ENCODE measurements at places on chromosomes 5 and 9.

GRCh38 chr9:93301911-93302541, 118.1 kb downstream of the WNK2 start:
- DNase-seq: no peak

DNA sequence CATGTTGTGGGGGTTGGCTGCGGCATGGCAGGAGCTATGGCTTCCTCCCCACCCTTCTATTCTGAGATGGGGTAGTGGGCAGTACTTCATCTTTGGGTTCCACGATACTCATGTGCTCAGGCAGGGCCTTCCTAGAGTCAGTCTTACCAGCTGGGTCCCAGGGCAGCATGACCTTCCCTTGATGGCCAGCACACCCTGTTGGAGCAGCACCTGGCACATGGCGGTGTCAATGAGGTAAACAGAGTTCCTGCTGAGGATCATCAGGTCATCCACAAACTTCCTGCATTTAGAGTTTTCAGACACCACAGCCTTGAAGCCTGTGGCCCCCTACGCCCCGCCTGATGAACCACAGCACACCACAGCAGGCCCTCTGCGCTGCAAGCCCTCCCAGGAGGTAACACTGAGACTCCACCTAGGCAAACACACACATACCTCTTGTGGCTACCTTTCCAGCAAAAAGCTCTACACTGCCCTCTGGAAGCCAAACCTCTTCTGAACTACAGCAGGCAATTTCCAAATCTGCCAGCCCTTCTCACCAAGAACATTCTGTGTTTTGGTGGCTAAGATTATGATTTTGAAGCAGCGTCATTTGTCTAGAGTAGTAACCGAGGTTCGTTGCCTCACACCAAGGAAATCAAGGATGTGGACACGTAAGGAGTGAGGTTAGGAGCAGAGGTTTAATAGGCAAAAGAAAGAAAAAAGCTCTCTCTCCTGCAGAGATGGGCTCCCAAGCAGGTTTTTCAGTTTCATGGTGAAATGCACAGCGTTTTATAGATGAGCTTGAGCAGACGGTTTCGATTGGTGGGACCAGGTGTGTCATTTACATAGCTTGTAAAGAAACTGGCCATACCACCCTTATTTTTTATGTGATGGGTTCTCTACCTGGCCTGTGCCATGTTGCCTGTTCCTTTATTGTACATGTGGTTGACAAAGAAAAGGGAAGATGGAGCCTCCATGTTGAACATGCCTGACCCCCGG, 20.3 kb upstream of the TMEM174 start:
- DNase-seq: no peak

- DNase-seq: no peak
Measured at GRCh38 chr5:142221091-142221860, 103.5 kb downstream of the SPRY4 start.

DNA sequence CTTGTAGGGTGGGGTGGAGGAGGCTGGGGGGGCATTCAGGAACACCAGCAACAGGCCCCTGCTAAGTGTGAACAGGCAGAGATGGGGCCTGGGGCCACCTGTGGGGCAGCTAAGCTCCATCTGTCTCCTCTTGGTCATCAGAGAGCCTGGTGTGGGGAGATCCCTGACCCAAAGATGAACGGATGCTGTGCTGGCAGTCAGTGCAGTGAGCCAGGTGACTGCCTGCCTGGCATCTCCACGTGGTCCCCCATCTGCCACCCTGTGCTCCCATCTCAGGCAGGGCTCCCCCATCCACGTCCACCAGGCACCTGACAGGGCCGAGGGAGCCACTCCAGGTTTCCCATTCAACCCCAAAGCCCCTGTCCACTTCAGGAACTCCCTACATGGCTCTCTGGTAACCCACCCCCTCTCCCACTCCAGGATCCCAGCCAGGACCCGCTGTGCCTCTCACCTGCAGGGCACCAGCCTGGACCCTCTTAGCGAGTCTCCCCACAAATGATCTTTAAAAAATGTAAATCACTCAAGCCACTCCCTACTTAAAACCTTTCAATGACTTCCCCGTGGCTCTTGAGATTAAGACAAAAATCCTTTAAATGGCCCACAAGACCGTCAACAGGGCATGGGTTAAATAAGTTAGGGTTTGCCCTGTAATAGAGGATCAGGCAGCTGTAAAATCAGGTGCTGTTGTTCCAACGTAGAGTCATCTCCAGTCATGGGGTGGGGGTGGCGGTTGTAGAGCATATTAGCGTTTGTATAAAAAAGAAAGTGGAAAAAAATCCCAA, 60.8 kb downstream of the LMX1B start:
- DNase-seq: no peak

- no peak for DNase-seq
Measured at GRCh38 chr9:125611121-125611765, 95.8 kb downstream of the MAPKAP1 start.

DNA sequence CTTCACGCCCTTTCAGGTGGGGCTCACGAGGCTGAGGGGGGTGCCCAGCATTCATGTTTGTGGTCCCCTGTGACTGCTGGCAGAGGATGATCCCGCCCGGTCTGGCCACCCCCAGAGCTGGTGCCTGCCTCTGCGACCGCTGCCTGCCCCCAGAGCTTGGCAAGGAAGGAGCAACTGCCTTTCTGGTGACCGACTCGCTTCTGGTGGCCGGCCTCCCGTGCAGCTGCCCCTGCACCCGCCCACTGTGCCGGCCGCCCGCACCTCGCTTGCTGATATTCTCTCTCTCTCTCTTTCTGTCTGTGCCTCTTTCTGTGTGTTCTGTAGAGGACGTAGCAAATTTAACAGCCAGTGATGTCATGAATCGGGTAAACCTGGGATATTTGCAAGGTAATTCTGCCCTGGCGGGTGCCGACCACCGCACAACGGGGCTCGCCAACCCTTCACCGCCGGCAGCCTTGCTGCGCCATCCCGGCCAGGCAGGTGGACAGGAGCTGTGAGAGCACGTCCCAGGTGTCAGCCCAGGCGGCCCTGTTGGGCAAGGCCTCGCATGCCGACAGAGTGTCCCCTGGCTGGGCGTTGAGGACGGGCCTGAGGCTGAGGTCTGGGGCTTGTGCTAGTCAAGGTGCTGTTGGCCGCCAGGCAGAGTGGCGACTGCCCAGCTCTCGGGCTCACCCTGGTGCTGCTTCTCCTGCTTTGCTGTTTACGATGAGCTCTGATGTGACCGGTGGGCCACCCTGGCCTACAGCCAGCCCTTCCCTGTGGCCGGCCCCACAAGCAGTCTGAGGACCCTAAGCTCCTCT, 86.0 kb downstream of the KCNT1 start:
- no peak for DNase-seq

- DNase-seq: peak; percentile 0
Measured at GRCh38 chr9:71490810-71491209, 277.5 kb downstream of the CEMIP2 start.

GRCh38 chr9:119924736-119925135, 555.5 kb upstream of the BRINP1 start:
- no peak for DNase-seq

DNA sequence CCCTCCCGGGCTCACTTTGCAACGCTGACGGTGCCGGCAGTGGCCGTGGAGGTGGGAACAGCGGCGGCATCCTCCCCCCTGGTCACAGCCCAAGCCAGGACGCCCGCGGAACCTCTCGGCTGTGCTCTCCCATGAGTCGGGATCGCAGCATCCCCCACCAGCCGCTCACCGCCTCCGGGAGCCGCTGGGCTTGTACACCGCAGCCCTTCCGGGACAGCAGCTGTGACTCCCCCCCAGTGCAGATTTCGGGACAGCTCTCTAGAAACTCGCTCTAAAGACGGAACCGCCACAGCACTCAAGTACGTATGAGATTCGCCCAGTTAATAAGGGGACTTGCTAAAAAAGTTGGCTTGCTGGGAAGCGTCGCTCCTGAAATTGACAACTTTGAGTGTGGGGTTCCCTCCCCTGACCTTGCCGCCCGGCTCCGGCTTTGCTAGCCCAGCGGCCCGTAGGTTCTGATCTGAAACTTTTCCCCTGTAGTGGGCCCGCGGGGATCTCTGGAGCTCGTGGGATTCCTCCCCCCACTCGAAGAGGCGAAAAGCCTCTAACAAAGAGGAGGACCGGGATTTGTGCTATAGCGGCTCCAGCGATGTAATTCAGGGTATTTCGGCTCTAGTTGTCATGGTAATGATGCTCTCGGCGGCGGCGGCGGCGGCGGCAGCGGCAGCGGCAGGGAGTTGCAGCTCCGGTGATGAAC, 572 bp downstream of the NR4A3 start:
- peak; percentile 67 for DNase-seq

- no peak for DNase-seq
Measured at GRCh38 chr9:93080406-93080805, 15.6 kb upstream of the CARD19 start.

GRCh38 chr5:120988941-120989340, 524.8 kb downstream of the PRR16 start:
- DNase-seq: no peak

DNA sequence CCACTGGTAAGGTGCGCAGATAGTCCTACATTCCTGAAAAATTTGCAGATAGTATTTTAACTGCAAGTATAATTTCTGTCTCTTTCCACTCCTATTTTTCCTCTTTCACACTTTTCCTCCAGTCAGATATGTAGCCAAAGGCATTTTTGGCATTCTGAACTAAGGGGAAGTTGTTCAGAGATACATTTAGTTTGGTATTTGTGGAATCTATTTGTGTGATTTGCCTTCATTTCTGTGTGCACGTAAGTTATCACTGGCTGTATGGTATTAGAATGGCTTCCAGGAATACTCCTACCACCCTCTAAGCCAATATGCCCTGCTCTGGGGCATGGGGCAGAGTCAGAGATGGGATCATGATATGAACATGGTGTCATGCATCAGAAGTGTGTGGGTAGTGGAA, 45.8 kb upstream of the GRAMD2B start:
- DNase-seq: peak; percentile 70

DNA sequence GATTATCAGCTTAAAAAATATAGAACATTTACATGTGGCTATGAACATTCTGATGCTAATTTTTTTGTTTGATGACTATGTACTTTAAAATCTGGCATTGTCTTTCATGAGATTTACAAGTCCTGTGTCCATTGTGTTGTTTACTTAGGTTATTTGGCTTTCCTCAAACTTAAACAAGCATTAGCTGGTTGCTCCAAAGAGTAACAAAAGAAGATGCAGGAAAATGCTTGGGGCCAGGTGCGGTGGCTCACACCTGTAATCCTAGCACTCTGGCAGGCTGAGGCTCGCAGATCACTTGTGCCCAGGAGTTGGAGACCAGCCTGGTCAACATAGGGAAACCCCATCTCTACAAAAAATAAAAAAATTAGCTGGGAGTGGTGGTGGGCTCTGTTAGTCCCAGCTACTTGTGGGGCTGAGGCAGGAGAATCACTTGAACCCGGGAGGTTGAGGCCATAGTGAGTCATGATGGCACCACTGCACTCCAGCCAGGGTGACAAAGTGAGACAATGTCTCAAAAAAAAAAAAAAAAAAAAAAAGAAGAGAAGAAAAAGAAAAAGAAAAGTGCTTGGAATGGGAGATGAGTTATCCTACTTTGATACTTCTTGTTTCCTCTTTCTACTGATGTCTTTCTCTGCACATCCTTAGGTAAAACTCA, 39.7 kb downstream of the PAM start:
- DNase-seq: no peak

GRCh38 chr9:75909776-75910175, 19.3 kb downstream of the PCSK5 start:
- DNase-seq: no peak

GRCh38 chr5:13115476-13115875, 829.0 kb downstream of the DNAH5 start:
- DNase-seq: no peak

- DNase-seq: peak; percentile 26
Measured at GRCh38 chr5:168020542-168021294, 270.7 kb upstream of the WWC1 start.

GRCh38 chr5:74778609-74779008, 11.6 kb downstream of the NSA2 start:
- DNase-seq: no peak

DNA sequence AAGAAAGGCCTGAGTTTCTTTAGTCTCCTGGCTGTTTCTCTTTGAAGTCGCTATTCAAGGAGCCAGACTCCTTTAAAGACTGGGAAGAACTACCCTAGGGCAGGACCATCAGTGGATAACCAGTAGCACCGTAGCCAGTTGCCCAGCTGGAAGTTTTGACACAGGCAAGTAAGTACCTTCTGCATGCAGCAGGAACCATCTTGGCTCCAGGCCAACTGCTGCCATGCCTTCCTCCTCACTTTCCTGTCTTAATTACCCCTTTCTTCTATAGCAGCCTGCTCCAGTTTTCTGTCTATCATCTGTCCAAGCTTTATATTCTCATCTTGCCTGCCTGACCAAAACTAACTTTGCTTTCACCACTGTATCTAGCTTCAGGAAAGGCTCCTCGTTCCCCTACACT, 149.7 kb upstream of the SV2C start:
- DNase-seq: no peak

- DNase-seq: no peak
Measured at GRCh38 chr9:72817413-72817812, 135.4 kb downstream of the ALDH1A1 start.

DNA sequence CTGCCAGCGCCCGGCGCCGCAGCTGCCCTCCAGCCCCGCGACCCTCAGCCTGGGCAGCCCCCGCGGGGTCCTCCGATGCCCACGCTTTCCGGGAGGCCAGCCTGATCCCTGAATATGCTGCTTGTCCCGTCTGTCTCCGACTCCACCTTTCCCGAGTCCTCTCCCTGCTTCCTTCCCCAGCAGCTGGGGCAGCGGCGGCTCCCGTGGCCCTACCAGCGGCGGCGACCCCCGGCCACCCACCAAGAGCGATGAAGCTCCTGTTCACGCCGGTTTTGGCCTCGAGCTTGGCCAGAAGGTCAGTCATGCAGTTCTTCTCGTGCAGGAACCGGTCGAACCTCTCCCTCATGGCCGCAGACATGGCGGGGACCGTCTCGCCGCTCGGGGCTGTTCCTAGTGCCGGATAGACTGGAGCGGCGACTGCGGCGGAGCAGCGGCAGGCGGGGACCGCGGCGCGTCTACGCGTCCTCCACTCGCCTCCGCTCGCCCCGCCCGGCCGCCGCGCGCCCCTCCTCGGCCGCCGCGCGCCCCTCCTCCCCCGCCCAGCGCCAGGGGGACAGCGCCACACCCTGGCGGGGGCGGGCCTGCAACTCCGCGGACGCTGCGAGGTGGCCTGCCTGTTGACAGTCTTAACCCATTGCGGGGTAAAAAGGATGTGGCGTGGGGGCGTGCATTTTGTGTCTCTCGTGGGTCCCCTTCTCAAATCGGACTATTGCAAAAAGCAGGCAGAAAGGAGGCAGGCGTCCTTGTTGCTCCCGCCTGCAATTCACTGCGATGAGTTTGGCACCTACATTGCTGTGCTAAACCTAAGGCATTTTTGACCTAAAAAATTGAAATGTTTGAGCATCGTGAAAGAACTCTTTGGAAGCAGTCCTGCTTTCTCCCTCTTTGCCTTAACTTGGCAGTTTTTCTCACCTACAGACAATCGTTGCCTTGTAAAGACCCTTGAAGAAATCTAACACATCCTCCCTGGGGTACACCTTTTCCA, at the start of gene REEP5:
REEP5 (minus strand) TSS at position 395 of the 985 bp plus-strand sequence; CDS start at position 358, 37 bp downstream.
- peak; percentile 85 for DNase-seq

GRCh38 chr5:2140501-2141175, 257.9 kb upstream of the IRX4 start:
- no peak for DNase-seq

GRCh38 chr9:133057006-133057405, 4.8 kb upstream of the CEL start:
- DNase-seq: no peak

All from EH (cell line).